ENCODE measurements at places on chromosomes 4 and X.

DNA sequence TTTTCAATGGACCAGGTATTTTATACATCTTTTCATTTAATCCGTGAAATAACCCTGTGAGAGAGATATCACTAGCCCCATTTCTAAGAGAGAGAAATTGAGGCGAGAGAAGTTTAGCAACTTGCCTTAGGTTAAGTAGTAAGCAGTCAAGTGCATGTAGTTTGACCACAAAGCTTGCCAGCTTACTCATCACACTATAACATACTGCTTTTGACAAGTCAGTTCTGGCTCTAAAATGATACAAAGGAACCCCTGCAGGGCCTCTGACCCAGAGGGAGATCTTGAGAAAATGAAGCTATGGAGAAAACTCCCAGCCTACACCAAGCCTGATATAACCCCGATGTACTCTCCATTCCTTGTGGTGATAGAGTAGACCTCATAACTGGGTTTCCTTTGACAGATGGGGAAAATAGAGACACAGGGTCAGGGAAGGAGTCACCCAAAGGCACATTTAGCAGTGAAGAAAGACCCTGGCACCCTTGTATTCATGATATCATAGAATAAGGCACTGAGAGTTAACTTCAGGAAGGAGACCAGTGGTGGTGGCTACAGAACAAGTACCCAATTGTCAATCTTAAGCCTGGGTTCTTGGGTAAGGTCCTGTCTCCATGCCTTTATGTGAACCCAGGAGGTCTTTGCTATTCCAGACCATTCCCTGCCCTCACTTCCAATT lies 60.2 kb upstream of the MSN start:
- DNase-seq: no peak

DNA sequence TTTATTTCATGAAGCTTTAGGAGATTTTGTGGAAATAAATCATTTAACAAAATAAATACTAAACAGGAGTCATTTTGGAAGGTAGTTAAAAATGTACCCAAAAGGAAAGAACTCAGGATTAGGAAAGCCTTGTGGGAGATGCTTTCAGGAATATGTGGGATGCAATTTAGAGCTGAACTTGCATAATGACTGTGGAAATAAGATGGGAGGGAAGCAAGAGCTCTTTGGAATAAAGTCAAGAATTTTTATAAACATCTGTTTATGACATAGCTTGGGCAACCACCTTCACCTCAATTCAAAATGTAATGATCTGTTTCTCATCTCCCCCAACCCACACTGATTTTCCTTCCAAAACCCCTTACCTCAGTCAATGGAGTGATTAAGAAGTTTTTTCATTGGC lies 623.8 kb downstream of the FAT4 start:
- DNase-seq: no peak

- no peak for DNase-seq
Measured at GRCh38 chr4:154009191-154009590, 220.3 kb upstream of the SFRP2 start.

GRCh38 chr4:151198748-151199147 lies 78.2 kb upstream of the PRSS48 start:
- DNase-seq: no peak

GRCh38 chrX:55813150-55813549 lies 95.6 kb downstream of the RRAGB start:
- no peak for DNase-seq

DNA sequence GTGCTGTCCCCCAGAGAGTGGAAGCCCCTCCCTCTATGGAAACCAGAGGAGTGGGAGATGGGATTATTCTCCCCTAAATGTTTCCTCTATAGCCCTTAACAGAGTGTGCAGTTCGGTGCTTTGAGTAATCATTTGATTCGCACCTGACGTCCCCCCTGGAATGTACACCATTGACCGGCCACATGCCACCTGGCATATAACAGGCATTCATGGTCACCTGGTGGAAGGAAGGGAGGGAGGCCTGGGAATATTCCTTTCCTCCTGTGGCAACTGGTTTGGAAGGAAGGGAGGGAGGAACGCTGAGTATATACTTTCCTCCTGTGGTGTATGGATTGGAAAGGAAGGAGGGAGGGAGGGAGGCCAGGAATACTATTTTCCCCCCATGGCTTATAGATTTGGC lies 77.2 kb downstream of the CRMP1 start:
- DNase-seq: no peak

GRCh38 chr4:37802068-37802666 lies 24.3 kb upstream of the PGM2 start:
- DNase-seq: no peak

All from stimulated activated CD4-positive, alpha-beta T cell treated with anti-CD3 and anti-CD28 coated beads, Interleukin-2, amount 100 ng/mL, for 24 hours (primary cell).